ENCODE measurements at places on chromosomes 2 and 18.

GRCh38 chr2:118322406-118322805 is 234.1 kb downstream of the INSIG2 start:
- no peak for DNase-seq

DNA sequence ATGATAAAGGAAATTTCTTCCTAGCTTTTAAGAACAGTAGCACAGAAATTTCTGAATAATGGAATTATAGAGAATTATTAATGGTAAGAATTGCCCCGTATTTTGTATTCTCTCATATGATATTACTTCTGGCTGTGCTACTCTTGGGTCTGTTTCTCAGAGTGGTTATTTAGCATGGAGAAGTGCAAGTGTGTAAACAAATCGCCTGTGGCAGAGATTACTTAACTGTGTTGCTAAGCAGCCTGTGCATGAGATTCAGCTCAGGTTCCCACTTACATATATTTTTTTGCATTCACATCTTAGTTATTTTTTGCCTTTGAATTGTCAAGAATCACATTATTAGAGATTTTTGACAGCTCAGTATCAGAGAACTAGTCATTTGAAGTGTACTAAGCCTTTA is 80.1 kb upstream of the NFATC1 start:
- DNase-seq: no peak

DNA sequence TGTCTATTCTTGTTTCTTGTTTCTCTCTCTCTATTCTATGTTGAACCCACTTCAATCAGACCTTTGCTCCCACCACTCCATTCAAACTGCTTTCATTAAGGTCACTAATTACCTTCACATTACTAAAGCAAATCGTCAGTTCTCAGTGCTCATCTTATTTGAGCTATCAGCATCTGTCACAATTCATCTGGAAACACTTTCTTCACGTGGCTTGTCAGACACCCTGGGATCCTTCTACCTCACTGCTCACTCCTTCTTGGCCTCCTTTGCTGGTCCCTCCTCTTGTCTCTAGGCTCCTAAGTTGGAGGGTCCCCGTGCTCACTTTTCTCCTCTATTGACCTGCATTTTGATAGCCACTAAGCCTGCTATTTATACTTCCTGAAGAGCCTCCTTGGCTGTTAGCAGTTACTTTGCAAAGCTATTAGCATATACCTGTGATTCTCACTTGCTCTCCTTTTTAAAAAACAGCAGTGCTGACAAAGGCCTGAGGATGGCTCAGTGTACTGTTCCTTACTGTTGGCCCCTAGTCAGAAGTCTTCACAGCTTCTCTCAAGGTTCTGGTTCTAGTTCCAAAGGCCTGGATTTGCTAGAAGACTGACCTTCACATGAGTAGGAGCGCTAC is 80.2 kb downstream of the PLEKHM3 start:
- DNase-seq: no peak

DNA sequence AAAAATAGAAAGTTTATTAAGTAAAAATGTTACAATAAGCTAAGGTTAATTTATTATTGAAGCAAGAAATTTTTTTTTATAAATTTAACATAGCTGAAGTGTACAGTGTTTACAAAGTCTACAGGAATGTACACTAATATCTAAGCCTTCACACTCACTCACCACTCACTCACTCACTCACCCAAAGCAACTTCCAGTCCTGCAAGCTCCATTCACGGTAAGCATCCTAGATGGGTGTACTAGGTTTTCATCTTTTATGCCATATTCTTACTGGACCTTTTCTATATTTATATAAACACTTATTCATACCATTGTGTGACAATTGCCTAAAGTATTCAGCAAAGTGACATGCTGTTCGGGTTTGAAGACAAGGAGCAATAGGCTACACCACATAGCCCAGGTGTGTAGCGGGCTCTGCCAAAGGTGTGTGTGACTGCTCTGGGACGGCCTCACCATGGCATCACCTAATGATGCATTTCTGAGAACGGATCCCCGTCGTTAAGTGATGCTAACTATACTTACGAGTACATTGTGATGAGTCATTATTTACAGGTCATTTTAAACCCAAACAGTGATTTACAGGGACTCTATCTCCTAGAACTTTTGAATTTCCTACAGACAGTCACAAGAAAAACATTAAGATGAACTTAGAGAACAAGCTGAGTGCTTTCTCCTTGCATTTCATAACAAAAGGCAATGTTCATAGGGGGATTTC is 76.3 kb upstream of the ID2 start:
- peak; percentile 26 for DNase-seq

GRCh38 chr2:74944987-74945787 is 13.3 kb upstream of the POLE4 start:
- peak; percentile 36 for DNase-seq

DNA sequence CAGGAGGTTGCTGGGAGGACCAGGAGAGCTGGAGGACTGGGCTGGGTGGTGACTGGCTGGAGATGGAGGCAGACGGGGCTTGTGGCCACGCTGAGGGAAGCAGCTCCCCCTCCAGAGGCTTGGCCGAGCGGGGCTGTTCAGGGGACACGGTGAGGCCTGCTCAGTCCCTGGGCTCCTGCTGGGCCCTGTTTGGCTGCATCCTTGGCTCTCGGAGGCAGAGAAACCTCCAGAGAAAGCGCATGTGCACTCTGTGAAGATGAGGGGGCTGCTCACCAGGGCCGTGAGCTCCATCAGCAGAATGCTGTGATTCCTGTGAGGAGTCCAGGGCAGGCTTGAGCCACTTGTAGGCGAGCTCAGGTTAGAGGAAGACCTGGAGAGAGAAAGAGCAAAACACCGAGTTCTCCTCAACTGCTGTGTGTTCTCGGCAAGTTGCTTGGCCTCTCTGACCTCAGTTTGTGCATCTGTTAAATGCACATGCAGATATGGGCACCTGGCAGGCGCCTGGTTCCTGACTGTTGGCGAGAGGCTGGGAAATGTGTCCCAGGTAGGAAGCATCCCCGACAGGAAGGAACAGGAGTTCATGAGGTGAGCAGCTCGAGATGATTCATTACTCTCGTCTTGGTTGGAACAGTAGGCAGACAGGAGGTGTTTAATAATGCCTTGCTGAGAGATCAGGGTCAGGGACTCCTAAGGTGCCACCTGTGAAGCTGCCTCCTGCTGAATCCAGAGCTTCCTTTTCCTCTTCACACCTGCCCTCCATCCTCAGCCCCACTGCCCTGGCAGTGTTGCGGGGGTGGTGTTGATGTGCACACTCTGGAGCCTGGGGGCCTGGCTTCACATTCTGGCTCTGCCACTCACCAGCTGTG is 941 bp downstream of the ZAP70 start:
- no peak for DNase-seq

DNA sequence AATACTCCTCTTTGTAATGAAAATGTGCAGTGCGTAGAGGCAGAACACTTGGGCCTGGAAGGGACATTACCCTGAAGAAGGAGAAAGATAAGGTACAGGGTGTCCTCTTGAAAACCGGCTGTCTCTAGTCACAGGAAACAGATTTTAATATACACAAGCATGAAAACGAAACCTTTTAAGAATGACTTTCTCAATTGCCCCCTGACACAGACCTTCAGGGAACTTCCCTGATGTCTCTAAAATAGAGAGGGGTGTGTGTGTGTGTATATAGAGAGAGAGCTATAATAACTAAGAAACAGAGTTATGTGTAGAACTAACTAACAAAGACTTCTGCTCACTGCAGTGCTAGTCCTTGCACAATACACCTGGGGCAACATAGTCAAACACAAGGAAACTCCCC is 780.0 kb downstream of the CNTNAP5 start:
- no peak for DNase-seq

DNA sequence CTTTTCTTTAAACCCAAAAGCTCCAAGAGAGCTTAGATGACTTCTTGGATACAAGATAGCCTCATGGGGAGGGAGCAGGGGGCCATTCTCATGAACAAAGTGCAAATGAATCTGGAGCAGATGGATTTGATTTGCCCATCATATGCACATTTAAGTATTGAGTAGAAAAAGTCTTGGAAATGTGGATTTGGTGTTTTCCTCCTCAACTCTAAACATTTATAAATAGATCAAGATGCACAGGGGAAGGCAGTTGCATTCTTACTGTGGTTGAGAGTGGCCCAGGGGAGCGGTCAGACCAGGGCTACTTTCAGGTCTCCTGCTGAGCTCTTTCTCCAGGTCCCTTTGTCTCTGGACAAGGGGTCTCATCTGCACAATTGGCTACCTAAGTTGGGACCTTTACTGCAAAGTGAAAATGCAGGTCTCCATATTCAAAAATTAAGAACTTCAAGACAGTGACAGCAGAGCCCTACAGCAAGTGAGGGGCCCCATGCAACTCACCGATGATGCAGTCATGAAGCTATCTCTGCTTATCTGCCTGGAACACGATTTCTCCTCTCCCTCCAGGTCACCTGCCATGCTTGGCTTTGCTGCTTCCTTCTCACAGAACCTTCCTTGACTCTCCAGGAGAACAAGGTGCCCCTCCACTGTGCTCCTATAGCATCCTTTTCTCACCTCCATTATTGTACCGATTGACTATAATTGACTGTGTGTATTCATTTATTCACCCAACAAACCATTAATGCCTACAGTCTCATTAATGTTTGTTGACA is 145.4 kb downstream of the LPIN1 start:
- no peak for DNase-seq

GRCh38 chr2:26355038-26355995 is 8.7 kb upstream of the ADGRF3 start:
- DNase-seq: peak; percentile 93

- no peak for DNase-seq
Measured at GRCh38 chr18:63843008-63843407, 44.5 kb upstream of the SERPINB2 start.

DNA sequence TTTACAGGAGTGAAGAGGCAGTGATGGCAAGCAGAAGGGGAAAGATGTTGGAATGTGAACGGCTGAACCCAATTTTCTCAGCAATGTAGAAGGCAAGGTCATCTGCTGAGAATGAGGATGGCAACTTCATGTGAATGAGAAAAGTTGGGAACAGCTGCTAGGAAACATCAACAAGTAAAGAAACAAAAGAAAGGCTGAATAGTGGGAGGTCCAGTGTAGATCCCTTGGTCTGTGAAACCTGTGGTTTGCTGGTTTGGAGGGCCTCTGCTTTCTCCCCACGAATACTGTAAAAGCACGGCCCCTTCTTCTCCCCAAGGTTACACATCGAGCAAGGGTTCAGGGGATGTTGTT is 27.4 kb downstream of the MARCHF4 start:
- peak; percentile 18 for DNase-seq

GRCh38 chr2:67641312-67642045 is 244.3 kb downstream of the ETAA1 start:
- no peak for DNase-seq

GRCh38 chr2:154527962-154528361 is 170.5 kb upstream of the KCNJ3 start:
- DNase-seq: no peak

DNA sequence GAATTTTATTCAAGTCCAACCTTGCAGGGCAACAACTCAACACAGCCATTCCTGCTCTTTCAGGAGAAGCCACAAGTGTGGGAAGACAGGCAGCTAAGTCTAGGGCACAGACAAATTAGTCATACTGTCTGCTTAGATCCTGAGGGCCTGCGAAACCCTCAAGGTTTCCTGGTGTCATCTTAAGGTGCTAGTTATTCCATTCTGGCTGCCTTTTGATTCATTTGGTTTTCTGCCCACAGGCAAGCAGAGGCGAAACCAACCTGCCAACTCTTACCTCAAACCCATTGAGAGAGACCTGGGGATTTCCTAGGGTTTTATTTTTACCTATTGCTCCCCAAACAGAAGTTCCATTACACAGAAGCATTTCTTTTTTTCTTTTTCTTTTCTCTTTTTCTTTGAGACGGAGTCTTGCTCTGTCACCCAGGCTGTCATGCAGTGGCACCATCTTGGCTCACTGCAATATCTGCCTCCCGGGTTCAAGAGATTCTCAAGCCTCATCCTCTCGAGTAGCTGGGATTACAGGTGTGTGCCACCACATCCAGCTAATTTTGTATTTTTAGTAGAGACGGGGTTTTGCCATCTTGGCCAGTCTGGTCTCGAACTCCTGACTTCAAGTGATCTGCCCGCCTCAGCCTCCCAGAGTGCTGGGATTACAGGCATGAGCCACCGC is 23.7 kb upstream of the SCYGR1 start:
- DNase-seq: peak; percentile 28

DNA sequence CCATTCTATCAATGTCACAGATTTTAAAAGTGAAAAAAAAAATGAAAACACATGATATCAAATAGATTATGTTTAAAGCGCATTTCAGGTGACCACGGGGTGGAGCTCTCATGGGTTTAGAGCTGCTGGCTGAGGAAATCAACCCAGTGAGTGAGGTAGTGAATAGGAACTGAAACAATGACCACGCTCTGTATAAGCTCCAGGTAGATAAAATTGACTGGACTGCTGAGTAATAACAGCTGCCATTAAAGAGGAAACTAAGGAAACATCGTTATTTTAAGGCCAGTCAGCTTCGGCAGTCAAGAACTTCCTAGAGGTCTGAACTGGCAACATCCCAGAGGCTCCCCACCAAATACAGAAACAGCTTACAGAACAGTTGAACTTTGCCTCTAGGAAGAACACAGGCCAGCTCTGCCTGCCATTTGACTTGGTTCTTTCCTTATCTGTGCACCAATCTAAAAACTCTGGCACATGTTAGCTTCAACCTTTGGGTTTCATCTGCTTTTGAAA is 185.9 kb downstream of the PDE1A start:
- peak; percentile 55 for DNase-seq

- no peak for DNase-seq
Measured at GRCh38 chr2:161780881-161781280, 156.7 kb downstream of the SLC4A10 start.

GRCh38 chr2:151991010-151991409 is 107.8 kb downstream of the CACNB4 start:
- DNase-seq: no peak

- DNase-seq: no peak
Measured at GRCh38 chr2:101758001-101758400, 60.5 kb downstream of the MAP4K4 start.

Data from cardiac fibroblast (primary cell).